Type B pancreatic cell (in vitro differentiated cells): ENCODE measurements at places on chromosomes 3 and 15. TPM values are rescaled to one million over a fixed set of nuclear protein-coding genes. Genes with fewer than 3 reads are reported as not detected.

- no peak for DNase-seq
Measured at GRCh38 chr3:20235796-20236195, 49.8 kb upstream of the SGO1 start.

The RMDN3 gene
- total RNA-seq: 30.4 and 32.0 TPM in 2 replicates

- DNase-seq: no peak
Measured at GRCh38 chr3:196969134-196969659, 564 bp upstream of the PIGZ start.

DNA sequence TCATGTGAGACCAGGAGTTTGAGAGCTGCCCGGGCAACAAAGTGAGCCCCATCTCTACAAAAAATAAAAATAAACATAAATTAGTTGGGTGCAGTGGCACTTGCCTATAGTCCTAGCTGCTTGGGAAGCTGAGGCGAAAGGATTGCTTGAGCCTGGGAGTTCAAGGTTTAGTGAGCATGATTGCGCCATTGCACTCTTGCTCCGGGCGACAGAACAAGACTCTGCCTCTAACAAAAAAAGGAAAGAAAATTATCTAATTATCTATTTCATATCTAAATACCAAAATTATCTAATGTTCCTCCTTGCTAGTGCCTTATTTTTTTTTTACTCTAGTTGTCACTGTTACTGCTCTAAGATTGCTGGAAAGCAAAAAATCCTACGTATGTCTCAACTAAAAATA, 16.7 kb upstream of the PAK6 start:
- DNase-seq: no peak

DNA sequence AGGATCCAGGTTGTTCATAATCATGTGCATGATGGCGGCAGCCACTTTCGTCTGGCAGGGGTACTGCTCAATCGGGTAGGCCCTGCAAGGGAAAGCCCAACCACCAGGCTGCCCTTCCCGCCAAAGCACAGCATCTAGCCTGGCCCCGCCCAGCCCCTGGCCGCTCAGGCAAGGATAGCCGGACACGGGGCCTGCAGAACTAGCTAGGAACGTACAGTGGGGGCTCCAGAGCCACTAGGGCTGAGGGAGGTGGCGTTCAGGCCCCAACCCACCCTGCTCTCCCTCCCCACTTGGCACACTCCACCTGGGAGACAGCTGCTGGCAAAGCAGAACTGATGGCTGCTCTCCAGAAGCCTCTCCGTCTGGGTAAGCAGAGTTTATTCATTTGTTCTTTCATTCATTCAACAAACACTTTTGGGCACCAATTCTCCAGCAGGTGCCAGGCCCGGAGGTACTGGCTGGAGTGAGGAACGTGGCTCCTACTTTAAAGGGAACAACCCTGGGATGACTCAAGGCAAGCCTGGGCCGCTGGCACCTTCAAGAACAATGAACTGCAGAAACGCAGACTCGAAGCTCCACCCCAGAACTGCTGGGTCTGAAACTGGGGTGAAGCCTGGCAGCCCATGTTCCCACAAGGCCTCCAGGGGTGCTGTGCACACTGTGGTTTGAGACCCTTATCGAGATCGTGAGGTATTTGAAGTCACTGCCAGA, 7.8 kb downstream of the UROC1 start:
- DNase-seq: no peak

- no peak for DNase-seq
Measured at GRCh38 chr15:49235446-49236124, 65.5 kb downstream of the GALK2 start.

GRCh38 chr15:78454992-78455391, 17.0 kb downstream of the IREB2 start:
- no peak for DNase-seq

The KBTBD13 gene
- total RNA-seq: not detected in 2 replicates

DNA sequence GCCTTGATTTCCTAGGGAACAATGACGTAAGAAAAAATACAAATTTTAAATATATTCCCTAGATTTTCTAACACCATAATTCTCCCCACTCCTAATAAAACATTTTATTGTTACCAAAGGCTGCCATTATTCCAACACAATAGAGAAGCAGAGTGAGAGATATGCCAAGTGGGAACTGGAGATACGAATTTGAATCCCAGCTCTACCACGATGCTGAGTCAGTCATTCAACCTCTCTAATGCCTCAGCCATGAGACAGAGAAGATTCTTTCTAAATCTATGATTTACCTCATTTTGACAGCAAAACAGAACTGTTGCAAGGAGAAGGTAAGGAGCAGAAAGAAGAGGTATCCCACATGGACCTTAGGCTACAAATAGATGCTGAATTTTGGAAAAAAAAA, 112.5 kb downstream of the IGF2BP2 start:
- no peak for DNase-seq

- DNase-seq: no peak
Measured at GRCh38 chr15:99711625-99712024, 21.6 kb downstream of the LYSMD4 start.

- DNase-seq: no peak
Measured at GRCh38 chr3:16522834-16523233, 9.3 kb upstream of the RFTN1 start.

DNA sequence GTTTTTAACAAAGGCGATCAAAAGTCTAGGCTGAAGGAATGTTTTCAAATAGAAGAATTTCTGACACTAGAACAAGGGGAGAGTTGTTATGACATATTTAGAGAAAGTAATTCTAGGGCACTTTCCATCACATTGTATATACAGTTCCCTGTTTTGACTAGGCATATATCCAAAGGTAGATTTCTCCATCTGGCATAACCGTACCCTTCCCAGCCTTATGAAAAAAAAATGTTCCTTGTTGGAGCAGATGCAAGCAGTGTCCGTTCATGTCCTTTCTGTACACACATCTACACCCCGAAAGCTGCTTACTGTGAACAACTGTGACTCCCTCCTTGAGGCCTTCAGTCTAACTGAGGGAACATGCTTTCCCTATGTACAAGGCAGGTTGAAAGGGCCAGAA, 271.7 kb upstream of the GBE1 start:
- no peak for DNase-seq

- no peak for DNase-seq
Measured at GRCh38 chr3:86029590-86029989, 961.4 kb downstream of the VGLL3 start.

GRCh38 chr3:143427631-143428030, 308.1 kb downstream of the CHST2 start:
- DNase-seq: no peak

DNA sequence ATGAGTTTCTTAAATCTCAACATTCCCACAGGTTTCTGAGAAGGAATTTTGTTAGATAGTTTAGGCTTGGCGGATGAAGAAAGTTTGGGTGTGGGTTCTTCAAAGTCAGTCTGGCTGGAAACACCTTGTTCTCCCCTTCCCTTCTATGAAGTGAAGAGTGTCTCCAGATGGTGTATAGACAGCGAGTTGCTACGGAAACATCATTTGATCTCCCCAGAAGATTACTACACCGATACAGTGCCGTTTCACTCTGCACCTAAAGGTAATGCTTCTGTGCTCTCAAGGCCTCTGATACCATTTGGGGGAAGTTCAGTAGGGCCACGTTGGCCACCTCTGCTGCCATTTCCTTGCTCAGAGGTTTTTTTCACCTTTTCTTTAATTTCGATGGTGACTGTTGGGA, 20.6 kb downstream of the DLEC1 start:
- no peak for DNase-seq

The NMNAT3 gene
- 7.1 and 9.1 TPM in 2 replicates for total RNA-seq

DNA sequence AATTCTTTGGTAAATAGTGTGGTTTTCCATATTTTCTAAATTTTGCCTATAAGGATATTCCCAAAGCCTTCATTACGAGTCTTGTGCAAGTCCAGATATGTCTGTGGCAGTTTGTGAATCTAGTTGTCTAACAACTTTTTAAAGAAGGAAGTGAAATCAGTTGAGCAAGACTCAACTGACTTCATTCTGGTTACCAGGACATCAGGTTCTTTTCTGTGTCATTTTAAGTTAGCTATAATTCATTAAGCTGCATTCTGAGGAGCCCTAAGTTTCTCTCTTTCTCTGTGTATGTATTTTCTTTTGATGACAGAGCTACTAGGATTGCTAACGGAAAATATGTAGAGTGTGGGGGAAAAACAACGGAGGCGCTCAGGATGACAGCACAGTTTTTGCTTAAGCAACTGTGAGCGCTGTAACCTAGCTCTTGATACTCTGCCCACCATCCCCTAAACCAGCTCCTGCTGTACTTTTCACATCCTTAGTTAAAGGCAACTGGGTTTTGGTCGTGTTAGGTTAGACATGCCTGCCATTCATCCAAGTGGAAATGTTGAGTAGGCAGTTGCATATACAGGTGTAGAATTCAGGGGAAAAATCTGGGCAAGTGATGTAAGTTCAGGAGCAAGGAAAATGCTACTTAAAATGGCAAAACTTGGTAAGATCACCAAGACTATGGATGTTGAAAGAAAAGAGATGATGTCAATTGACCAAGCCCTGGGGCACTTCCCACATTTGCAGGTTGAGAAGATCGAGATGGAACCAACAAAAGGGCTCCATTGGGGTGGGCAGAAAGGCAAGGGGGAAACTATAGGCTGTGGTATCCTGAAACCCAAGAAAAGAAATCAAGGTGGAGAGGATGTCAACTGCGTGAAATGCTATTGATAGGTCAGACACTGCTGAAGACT, 9.2 kb downstream of the MFSD1 start:
- DNase-seq: no peak

DNA sequence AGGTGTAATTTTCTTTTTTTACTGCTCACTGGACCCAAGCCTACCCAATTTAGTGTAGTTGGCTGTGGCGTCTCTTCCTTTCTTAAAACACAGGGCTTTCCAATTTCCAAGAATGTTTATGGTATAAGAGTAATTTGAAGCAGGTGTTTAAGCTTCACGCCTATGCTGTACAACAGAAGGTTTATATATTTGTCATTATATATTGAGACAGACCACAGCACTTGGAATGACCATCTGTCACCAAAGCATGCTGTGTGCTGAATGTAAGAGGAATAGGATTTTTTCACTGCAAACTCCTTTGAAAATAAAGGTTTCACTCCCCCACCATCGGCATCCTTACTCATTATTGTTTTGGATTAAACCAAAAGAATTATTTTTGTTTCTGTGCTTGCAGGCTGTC, 325.7 kb downstream of the OTOL1 start:
- no peak for DNase-seq

The FEZF2 gene
- 0.24 TPM in 1 of 2 replicates, not detected in the other for total RNA-seq

DNA sequence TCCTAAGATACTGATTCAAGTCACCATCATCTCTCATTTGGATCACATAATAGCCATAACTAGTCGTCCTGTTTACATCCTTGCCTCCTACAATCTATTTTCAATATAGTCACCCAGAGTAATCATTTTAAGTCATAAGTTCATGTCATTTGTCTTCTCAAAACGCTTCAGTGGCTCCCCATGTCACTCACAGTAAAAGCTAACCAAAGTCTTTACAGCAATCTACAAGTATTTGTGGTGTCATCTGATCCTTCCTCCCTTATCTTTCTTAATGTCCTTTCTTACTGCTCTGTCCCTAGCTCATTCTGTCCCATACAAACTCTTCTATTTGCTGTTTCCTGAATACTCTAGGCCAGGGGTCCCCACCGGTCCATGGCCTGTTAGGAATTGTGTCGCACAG, 28.8 kb downstream of the GBE1 start:
- no peak for DNase-seq

- DNase-seq: no peak
Measured at GRCh38 chr3:196378146-196378841, 40.1 kb upstream of the TM4SF19 start.

DNA sequence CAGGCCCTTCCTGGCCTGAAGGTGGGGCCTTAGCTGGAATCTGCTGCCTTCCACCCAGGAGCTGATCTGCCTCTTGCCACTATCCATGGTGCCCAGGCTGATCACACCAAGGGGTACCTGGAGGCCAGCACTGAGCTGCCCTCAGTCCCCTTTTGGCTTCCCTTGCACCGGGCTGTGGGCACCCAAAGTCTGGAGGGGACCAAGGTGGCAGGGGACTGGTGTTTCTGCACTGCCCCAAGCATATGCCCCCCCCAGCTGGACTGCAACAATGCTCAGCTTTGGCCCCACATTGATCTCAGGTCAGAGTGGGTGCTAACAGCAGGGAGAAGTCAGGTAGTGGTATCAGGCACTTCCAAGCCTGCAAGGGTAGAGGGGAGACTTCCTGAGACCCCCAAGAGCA, 902.6 kb upstream of the EPHA6 start:
- no peak for DNase-seq

GRCh38 chr3:21229426-21230135, 521.4 kb downstream of the ZNF385D start:
- DNase-seq: no peak

GRCh38 chr15:41494922-41495735, 1.5 kb downstream of the ITPKA start:
- peak; percentile 73 for DNase-seq

DNA sequence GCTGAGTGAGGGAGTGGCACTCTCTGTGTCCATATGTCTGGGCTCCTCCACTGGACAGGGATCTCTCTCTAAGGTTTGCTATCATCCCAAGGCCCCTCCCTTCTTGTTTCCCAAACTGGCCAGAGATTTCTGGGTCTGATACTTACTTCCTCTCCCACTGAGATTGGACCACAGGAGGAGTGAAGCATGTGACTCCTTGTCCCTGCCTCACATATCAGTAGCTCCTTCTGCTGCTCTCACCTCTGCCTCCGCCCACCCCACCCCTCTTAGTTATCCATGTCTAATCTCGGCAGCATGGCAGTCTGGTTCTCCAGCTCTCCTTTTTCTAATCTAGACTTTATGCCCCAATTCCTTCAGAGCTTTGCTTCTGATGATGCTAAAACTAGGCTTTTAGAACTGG, 223.1 kb downstream of the RPLP1 start:
- DNase-seq: no peak

DNA sequence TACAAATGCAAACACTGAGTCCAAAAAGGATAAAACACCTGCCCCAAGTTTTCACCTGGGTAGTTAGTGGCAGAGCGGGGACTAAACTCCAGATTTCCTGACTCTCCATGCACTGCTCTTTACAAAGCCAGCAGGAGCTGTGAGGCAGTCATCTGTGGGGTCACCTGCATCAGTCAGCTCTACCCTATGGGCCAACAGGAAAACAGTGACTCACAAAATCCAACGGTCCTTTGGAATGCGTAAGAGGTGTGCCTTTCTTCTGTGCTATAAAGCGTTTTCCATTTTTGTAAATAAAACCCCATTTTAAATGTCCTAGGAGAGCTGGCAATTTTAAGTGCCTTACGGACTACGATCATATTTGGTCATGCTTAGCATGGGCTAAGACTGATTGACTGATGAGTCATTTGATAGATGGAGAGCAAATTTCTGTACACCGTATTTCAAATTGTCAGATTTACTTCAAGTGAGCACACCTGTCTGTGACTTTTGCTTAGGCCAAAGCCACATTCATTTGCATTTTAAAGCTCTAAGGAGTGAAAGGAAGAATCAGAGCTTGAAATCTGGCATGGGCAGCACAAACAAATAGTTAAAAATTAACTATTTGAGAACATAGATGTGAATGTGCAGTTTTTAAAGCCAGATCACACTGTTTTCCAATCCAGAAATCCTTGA, 4.4 kb upstream of the COL8A1 start:
- DNase-seq: no peak

DNA sequence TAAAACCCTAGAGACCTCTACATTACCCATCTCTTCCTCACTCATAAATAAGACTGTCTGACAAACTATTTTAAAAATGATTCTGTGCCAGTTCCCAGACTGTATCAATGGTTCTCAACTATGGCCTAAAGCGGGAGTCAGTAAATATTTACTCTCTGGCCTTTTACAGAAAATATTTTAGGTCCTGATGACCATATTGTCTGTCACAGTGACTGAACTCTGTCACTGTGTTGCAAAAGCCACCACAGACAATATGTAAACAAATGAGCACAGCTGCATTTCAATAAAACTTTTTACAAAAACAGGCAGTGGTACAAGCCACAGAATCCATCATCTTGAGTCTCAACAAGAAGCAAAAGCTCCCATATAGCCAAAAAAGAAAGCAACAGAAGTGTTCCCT, 45.4 kb downstream of the PLOD2 start:
- no peak for DNase-seq

- DNase-seq: no peak
Measured at GRCh38 chr15:90968434-90968833, 13.8 kb downstream of the RCCD1 start.
